H54 (cell line): ENCODE measurements at places on chromosomes 13 and 19.

DNA sequence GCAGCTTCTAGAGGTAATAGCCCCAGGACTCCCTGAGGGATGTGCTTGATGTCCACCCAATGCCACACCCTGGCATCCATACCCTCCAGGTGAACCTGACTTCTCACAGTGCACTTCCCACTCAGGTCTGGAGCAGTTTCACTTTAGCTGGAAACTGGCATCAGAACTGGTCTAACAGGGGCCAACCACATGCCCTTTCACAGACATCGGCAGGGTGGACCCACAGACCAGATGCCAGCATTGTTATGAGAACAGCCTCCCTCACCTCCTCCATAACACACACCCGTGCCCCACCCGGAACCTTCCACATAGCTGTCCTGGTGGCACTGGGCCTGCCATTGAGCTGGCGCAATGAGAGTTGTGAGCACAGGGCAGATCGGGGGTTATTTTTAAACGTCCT, 77.4 kb upstream of the GPR12 start:
- no peak for DNase-seq

GRCh38 chr13:75897386-75897785, 261.3 kb downstream of the LMO7 start:
- DNase-seq: no peak

DNA sequence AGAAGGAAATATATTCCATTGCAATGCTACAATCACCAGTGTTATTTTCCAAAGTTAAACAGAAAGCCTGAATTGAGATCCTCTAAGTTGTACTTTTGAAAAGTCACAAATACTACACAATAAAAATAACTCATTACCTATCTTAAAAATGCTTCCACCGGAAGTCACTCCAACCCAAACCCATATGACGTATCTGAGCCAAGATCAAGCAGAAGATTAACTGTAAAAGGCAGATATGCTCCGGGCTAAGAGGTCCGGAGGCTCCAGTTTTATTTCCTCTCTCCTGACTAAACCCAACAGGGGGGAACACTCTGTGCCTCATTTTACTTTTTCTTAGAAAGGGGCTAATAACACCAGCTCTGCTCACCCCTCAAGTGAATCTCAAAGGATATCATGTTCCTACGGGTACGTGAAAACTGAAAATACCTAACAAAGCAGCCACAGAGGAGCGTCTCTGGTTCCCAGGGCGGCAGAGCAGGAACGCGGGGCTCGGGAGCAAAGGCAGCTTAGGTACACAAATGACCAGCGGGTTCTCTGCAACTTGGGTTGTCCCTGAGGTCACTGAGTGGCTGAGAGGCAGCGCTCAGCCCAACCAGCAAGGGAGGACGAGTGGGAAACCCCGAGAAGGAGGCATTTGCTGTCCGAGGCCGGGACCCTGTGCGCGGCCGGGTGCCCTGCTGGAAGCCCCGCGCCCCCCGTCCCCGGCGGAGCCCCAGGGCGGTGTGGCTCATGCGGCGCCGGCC, 750 bp downstream of the RAB20 start:
- DNase-seq: no peak

DNA sequence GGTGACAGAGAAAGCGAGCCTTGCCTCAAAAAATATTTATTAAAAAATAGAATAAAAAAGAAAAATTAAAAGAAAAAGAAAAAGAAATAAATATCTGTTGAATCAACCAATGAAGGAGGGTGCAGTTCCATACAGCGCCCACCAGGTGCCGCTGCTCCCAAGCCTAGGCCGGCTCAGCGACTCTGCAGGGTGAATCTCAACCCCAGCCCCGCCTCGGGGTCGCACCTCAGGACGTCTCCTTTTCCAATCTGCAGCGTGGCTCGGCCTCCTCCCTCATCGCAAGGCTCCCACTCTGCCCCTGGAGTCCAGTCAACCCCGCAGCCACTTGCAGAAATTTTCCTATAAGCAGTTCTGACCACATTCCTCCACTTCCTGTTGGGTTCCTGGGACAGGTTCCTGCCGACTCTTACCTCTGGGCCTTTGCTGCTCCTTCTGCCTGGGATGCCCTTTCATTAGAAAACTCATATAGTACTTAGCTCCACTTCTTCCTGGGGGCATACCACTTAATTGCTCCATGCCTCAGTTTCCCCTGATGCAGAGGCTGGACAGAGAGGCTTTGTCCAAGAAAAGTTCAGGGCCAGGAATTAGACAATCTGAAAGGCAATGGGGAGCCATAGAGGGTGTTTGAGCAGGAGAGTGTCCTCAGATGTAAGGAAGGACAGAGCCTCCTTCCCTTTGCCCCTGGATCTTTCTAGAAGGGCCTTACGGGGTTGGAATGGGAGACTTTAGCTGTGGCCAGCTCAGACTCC, 24.3 kb downstream of the NFILZ start:
- DNase-seq: peak; percentile 60

DNA sequence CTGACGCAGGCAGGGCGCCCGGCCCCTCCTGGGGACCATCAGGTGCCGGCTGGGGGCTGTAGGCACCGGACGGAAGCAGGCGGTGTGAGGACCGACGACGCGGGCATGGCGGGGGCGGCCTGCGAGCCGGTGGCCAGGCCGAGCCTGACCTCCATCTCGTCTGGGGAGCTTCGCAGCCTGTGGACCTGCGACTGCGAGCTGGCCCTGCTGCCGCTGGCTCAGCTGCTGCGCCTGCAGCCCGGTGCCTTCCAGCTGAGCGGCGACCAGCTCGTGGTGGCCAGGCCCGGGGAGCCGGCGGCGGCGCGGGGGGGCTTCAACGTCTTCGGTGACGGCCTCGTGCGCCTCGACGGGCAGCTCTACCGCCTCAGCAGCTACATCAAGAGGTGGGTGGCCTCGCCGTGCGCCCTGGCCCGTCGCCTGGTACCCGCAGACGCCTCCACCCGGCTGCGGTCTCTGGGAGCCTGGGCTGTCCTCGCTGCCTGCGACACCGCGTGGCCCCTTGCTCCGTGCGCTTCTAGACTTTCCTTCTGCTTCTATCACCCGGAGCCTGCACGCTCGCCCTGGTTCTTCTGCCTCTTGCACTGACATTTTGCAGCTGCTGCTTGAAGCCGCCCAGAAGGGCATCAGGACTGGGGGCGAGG, 460 bp downstream of the MEDAG start:
- no peak for DNase-seq

DNA sequence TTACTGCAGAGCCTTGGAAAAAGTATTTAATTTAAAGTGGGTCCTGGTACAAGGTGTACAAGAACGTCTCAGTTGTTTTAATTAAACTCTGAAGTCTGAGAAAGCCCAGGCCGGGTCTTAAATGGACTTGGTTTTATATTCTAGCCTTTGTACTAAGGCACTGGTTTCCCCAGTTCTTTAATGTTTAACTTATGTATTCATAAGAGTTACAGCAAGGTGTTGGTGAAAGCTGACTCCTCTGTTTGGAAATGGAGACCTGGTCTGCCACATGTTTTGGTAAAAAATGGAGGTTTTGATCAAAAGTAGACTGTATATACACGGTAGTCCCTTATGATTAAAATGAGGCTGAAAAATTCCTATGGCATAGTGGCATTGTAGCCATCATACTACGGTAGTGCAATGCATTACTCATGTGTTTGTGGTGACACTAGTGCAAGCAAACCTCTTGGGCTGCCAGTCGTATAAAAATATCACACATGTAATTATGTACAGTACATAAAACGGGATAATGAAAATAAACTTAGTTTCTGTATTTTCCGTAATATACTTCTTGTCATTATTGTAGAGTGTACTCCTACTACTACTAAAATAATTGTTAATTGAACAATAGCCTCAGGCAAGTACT, 883.4 kb upstream of the SPRY2 start:
- no peak for DNase-seq

DNA sequence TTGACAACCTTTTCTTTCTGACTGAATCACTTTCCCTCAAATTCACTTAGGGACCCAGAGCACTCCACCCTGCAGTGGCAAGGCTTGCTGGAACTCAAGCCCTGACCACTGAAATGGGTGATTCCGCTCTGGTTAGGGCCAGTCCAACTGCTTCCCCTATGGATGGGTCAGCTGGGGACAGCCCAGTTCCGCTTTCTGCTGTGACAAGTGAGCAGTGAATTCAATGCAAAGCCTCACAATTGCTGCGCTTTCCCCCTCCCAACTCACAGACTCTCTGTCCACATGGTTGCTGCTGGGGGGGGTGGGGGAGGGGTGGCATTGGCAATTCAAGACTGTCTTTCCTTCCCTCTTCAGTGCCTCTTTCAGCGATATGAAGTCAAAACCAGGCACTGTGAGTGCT, 18.7 kb downstream of the CD70 start:
- no peak for DNase-seq

DNA sequence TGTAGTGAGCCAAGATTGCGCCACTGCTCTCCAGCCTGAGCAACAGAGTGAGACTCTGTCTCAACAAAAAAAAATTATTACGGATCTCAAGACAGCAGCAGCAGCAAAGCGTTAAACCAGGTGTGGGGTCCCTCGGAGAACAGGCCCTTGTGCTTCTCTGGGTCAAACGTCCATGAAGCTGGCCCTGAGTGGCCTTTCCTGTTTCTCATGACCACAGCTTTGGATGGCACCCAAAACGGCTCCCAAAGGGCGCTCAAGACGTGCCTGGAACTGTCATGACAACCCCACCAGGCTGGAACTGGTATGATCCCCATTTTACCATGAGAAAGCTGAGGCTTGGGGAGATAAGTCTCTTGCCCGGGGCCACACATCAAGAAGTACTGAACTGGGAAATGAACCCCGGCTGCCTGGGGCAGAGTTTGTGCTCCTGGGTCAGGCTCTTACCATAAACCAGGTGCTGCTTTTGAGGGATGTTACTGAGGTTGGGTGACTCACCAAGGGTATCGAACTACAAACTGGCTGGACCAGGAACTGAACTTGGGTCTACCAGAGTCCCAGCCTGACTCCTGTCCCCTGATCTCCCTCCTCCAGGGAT, 11.6 kb upstream of the SAMD1 start:
- DNase-seq: no peak

GRCh38 chr13:78786459-78786858, 127.5 kb upstream of the OBI1 start:
- DNase-seq: no peak

DNA sequence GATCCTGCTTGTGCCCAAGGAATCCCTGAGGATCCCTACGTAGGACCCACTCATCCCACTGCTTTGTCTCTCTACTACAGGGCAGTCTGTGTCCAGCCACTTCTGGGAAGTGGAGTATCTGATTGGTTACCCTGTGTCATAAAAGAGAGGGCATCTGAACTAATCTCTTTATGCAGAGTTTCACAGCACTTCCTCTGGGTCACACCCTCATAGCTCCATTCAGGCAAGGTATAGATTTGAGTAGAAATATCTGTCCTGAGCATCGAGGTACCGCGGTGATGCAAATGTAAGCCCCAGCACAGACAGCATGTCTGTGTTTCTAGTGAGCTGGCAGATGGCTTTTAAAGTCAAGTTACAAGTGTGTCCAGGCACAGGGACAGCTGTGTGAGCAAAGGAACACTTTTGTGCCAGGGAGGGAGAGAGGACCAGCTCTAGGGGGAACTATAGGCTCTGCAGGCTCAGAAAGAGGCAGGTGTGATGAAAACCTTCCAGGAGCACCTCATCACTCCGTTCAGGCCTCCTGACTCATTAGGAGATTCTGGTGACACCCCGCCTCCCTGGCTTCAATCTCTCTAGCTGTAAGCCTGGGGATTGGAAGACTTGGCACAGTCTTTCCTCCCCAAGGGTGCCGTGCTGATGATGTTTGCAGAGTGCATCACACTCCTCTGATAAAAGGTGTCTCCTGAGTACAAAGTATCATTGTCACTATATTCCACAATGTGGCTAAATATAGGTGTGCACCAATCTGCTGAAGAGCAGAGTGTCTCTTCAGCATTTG, 84.3 kb upstream of the UBL3 start:
- no peak for DNase-seq

DNA sequence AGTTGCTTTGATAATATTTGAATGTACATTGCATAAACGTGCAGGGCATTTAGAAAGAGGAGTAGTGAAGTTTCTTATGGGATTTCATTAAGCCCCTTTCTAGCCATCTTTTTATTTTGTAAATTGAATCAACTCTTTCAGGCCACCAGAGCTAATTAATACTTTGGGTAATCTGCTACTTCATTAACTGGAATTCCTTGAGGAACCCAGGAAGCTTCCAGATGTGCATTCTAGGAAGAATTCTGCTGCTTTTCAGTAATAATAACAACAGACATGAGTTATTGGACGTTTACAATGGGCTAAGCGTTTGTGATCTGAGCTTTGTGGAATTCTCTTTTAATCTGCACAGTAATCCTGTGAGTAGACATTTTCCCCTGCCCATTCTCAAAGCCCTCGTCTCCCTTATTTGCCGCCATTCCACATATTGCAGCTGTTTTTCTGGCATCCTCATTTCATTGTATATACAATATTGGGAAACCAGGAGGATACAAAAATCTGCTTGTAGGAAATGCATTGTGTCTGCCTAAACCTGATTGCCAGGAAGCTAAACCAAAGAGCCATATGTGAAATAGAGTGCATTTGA, 103.9 kb downstream of the HS6ST3 start:
- DNase-seq: no peak

DNA sequence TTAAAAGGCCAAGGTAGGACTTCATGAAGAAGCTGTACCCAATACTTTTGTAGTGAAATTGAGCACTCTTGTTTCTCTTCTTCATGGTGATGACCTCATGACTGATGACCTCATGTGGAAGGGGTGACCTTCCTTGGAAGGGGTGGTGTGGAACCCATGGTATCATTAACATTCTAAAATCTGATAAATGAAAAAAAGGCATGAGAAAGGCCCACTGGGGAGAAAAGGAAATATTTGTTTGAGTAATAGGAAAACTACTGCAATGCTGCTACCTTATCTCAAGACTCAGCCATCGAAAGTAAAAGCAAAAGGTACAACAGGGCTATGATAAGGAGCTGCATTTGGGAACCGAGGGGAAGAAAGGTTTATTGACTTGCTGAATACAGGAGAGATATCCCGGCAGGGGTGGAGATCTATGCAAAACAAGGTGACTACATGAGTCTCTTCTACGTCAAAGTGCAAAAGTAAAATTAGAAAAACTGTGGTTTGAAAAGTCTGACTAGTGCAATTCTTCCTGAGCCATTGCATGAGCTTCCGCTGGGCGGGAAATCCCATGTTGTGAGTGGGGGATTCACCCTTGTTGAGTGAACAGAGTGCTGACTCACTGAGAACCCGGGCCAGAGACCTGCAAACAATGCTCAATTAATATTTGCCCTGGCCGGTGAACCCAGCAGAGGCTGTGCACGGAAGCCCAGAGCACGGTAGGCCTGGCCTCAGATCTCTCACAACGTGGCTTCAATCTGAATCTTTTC, 138.9 kb upstream of the RFC3 start:
- peak; percentile 38 for DNase-seq

GRCh38 chr19:27770095-27770494, 1442.9 kb downstream of the UQCRFS1 start:
- no peak for DNase-seq

- DNase-seq: no peak
Measured at GRCh38 chr13:113596321-113597200, 12.0 kb downstream of the TFDP1 start.
